ENCODE measurements at places on chromosomes 13 and 19.

DNA sequence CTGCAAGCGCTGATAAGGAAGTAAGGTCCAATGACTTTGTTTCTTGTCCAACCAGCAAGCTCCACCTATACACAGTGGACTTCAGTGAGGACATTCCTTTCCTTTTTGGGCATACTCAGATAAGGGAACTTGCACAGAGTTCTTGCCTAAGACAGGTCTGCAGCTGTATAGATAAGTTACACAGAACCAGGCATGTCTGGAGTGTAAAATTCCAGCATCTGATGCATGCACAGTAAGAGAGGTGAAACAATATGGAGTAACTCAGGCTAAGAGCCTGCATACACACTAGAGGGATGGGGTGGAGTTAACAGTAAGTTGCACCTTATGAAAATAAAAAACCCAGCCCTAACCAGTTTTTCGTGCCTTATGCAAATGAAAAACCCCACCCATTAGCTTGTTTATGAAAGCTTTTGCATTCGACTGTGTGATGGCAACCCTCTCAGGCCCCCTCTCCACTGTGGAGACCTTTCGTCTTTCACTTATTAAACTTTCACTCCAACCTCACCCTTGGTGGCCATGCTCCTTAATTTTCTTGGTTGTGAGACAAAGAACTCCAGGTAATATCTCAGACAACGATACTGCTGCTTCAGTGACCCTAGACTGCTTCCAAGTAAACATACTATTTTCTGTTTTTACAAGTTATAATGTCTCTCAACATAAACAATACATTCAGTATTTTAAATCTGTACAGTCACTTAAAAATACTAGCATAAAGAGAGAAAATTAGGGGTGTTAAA, 2859.0 kb upstream of the PCDH20 start:
- no peak for DNase-seq

GRCh38 chr13:27644302-27644701, 22.6 kb downstream of the POLR1D start:
- no peak for DNase-seq

DNA sequence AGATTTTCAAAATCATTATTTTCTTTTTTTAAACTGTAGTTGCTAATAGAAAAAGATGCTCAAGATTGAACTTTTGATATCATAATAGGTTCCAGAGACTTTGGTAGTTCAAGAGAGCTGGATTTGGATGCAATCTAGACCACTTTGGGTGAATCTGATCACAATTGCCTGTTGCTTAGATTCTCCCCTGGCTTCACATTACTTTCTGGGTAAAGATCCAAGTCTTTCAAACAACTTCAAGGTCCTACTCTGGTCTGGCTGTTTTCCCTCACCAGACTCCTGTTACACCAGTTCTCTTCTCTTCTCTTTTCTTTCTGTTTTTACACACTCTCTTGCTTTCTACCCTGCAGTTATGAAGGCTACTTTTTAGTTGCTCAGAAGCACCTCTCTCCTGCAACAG, 7.4 kb upstream of the SPRY2 start:
- DNase-seq = no peak

DNA sequence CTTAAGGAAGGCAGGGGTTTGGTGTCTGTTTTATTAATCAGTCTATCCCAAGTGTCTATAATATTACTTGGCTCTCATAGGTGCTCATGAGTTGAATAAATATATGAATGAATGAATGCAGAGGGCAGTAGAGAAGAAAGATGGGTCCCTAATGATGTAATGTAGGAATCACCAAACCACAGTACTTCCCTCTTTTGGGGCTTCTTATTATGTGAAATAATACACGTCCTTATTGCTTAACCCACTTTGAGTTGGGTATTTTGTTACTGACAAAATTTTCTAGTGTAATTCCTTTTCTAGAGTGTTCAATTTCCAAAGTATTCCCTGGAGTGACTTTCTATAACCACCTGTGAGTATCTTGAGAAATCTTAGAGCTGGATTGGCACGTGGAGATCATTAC, 13.2 kb downstream of the KLK5 start:
- no peak for DNase-seq

GRCh38 chr13:23921451-23921888, 24.2 kb upstream of the C1QTNF9B start:
- no peak for DNase-seq

DNA sequence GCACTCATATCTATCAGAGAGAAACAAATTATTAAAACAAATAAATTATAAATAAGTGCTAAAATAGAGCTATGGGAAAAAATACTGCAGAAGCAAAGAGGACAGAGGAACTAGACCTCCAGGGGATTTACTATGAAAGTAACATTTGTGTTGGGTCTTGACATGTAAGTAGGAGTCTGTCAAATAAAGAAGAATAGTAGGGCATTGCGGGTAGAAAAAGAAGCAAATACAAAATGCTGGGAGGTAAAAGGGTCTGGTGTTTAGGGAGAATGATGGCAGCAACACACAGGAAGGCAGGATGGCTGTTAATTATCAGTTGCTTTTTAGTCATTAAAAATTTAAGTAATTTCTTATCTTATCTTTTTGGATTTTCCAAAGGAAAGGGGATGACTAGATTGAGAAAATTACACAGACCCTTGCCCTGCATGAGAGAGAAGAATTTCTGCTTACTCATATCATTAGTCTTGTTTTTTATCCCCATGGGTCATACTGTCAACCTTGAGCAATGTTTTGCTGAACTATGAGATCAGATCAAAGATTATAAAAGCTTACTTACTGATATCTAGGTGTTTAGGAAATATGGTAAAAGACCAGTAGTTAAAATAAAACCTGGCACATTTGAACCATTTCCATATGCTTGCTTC, 472.7 kb downstream of the DIAPH3 start:
- no peak for DNase-seq

- no peak for DNase-seq
Measured at GRCh38 chr13:82506805-82507414, 1375.4 kb downstream of the SLITRK1 start.

DNA sequence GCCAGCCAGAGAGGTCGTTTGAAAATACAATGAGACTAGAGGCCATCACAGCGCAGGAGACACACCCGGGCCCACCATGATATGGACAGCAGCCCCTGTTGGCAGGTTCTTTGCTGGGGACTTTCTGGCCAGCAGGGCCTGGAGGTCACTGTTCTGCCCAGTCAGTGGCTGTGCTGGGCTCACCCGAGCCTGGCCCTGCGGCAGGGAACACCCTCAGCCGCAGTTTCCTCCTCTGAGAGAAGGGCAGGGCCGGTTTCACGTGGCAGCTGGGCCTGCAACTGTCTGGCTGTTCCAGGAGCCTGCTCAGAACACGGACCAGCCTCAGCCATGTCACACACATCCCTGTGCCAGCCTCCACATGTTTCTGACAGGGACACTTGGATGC, 39.4 kb downstream of the ADPRHL1 start:
- no peak for DNase-seq

GRCh38 chr19:8552810-8553209, 24.4 kb downstream of the MYO1F start:
- DNase-seq = no peak

- DNase-seq = no peak
Measured at GRCh38 chr13:30125422-30126073, 181.8 kb downstream of the KATNAL1 start.

- no peak for DNase-seq
Measured at GRCh38 chr19:41917676-41918075, 10.6 kb downstream of the ERFL start.

DNA sequence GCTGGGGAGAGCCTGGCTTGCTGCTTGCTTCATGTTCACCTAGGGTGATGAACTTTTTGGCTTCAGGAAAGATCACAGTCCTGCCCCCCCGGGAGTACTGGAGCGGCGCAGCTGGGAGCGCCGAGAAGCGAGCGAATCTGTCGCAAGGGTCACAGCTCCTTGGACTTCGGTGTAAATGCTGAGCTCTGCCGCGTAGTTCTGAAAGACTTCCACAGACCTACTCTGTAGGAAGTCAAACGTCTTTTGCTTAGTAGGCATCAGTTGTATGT, 2.7 kb downstream of the ING1 start:
- no peak for DNase-seq
